ENCODE measurements at places on chromosomes 5 and 9.

DNA sequence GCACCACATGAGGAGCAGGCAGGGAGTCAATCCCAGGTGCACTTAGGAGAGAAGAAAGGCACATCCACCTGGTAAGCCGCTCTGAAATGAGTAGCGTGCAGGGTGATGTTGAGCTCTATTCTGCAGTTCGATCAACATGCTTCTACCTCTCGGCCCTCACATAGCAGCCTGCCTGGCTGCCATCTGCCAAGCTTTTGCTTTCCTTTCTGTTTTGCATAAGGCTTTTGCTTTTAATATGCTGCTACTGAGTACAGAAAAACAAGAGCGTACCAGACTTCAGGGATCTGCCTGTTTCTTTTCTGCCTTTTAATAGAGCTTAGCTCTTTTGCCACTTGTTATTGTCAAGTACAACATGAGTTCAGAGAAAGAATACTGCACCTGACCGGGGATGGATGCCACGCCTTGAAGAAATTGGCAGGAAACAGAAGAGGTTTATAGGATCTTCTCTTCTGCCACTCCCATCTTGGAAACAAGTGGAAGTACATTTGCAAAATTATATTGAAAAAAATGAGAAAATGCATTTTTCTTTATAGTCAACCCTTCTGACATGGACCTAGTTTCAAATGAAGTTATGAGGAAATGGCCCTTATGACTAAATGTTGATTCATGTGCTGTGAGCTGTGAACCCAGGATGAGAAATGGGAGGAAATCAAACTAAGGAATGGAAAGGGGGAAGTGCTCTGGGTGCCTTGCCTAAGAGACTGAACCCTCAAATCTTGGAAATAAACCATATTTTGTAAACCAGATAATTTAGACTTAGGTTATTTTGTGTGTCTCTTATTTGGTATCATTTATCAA lies 4.0 kb upstream of the FCHO2 start:
- no peak for DNase-seq

GRCh38 chr9:90946982-90947381 lies 145.4 kb downstream of the SYK start:
- peak; percentile 46 for DNase-seq

- no peak for DNase-seq
These were observed 7.8 kb downstream of the GZMA start for GRCh38 chr5:55110217-55110616.

DNA sequence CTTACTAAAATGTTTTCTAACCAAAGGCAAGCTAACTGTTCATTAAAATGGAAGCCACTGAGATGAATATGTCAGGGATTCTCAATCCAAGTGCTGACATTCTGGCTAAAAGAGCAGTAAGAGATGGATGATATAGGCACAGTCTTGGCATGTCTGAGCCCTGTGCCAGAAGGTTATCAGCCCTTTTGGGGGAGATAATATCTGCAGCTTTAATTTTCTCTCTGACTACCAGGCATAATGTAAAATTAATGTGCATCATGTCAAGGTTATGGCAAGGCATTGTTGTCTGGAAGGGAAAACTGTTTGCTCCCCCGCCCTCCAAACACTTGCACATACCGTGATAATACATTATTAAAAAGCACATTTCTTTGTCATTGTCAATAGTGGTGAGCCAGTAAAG lies 609.8 kb downstream of the ZNF608 start:
- no peak for DNase-seq

- no peak for DNase-seq
These were observed 90.3 kb downstream of the FBXO38 start for GRCh38 chr5:148474025-148474511.

- no peak for DNase-seq
These were observed 12.6 kb upstream of the SOWAHA start for GRCh38 chr5:132800545-132800944.

- DNase-seq, result no peak
These were observed 288.0 kb upstream of the IRX4 start for GRCh38 chr5:2170761-2171160.

DNA sequence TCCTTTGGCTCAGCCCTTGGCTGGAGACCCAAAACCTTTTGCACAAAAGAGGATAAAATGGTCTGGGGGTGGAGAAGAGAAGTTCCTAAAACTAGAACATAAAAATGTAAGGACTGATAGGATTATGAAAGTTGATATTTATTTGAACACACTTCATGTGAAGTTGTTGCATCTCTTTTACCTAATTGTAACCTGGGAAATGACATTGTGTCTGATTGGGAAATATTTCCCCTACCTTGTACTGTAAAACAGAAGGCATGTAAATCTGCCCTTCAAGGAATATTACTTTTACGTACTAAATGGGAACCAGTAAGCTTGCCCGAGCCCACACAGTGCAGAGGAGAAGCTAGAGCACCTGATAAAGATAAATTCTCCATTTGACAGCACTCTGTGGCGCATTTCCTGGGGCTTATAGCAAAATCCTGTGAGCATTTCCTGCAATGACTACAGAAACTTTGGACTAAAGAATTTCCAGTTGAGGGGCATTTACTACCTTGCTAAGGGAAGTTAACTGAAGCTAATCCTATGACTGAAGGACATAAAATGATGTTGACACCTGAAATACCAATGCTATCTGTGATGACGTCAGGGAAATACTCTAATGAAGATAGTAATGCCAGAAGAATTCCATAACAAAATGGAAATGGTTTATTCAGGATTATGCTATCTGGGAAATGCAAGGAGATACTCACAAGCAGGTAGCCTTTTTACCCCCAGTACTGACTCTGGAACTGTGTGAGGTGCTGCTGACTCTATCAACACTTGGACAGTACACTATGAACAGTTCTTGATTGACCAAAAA lies 78.3 kb upstream of the LIFR start:
- no peak for DNase-seq

DNA sequence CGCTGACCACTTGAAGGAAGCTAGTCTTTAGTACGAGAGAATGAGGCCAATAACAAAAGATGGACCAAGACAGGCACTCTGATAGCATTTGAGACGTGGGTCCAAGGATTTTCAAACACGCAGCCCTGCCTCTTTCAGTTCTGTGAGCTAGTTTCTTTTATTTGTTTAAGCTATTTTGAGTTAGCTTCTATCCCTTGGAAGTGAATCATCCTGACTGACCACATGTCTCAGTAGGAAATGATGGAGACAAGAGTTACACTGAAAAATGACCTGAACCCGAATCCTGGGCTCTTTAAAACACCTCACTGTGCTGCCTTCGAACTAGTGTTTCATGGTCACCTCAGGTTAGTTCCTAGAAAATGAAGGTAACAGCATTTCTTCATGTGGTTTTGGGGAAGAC lies 9.9 kb downstream of the TEK start:
- no peak for DNase-seq

- no peak for DNase-seq
These were observed 5.3 kb downstream of the ERAP2 start for GRCh38 chr5:96881511-96882115.

DNA sequence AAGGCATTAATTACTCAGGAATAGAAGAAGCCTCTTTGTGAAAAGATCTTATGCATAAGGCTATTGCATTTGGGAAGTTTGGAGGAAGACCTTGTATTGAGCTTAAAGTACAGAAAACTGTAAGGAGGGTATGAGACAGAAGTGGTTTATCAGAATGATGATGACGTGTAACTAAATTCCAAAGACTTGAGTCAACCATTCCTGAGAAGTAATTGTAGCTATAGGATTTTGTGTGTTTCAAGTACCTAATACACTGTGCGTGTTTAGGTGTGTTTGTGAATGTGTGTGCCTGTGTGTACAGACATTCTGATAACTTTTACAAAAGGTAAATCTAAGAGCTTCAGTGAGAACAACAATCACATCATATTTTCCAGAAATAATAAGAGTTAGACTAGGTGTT lies 46.5 kb upstream of the IRX2 start:
- no peak for DNase-seq

DNA sequence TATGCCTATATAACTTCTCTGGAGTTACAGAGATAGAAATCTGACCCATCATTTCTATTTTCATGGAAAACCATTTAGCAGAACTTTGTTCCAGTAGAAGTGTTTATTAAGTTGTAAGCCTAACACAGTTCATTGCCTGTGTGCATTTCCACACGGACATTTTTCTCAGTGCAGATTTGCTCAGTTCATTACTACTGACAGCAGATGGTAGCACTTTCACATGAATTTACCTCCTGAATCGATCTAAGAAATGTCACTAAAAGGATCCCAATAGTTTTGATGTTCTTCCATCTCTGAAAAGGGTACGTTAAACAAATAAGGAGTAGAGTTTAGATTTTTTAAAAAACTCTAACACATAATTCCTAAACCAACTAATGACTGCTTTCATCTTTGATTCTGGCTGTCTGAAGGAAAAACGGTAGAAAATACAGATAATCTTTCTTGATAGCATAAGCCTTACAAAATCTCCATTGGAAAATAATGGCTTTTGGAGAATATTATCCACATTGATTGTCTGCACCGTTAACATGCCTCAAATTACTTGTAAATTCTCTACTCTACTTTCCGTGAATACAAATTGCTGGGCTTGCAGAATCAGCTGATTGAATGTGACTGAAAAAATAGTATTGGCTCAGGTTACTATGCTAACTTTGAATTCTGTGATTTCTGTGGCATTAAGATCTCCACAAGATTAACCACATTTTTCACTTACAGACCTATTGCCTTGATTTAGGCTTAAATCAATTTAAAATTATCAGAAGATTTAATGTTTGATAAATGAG lies 33.1 kb downstream of the RPS23 start:
- DNase-seq, result no peak

DNA sequence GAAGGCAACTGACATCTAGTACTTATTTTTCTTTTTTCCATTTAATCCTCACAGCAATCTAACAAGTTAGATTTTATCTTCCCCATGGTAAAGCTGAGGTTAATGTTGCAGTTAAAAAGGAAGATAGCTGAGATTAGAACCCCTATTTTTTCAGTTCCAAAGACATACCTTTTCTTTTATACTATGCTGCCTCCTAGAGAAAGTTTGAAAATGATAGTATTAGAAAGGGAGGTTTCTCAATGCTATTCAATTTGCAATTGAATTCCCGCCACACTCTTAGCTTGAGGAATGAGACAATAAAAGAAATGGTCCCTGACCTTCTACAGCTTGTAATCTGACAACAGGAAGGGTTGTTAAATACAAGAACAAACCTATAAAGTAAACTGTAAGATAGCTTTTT lies 195.9 kb upstream of the TRIM32 start:
- no peak for DNase-seq

- no peak for DNase-seq
These were observed 45.1 kb upstream of the TRIO start for GRCh38 chr5:14097998-14098471.

- DNase-seq, result no peak
These were observed 431.1 kb downstream of the DTWD2 start for GRCh38 chr5:118557251-118557661.

DNA sequence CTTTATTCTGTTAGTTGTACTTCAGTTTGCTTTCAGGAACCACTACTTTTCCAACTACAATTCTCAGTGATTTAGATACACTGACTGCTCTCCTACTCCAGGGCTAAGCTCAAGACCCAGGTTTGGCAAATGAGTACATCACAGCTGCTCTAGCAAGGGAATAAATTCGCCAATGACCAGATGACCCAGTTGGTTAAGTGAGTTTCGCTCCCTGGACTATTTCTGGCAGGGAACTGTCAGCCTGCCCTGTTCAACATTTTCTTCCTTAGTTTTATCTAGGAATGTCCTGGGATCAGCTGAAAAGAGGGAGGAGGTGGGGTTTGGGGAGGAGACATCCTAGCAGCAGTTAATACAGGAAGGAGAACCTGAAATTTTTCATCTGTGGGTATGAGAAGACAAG lies 6.4 kb upstream of the STARD4 start:
- DNase-seq, result no peak

- no peak for DNase-seq
These were observed 259.5 kb downstream of the NR3C1 start for GRCh38 chr5:143143973-143144372.

DNA sequence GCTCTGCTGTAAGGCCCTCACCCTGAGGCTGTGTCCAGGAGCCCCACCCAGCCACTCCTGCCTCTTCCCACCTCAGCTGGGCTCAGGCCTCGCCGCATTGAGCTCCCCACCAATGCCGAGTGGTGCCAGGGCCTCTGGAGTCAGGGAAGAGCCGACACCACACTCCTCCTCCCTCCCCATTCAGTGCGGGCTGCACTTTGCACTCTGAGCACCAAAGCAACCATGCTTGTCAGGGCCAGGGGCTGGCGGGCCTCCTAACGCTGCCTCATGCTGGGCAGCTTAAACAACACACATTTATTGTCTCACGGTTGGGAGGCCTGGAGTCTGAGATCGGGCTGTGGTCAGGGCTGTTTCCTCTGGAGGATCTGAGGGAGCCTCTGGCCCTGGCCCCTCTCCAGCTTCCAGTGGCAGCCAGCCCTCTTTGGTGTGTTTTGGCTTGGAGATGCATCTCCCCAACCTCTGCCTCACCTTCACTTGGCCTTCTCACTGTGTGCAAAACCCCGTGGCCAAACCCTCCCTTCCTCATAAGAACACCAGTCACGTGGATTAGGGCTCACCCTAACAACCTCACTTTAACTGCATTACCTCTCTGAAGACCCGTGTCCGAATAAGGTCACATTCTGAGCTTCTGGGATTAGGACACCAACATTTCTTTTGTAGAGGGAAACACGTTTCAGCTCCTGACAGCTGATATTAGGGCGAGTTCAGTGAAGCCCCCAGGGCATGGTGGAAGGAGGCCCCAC lies 157.8 kb downstream of the MED10 start:
- no peak for DNase-seq

GRCh38 chr5:132283423-132284043 lies 10.7 kb upstream of the SLC22A4 start:
- DNase-seq, result no peak

- DNase-seq, result no peak
These were observed 46.7 kb downstream of the TNFSF8 start for GRCh38 chr9:114883709-114884108.

DNA sequence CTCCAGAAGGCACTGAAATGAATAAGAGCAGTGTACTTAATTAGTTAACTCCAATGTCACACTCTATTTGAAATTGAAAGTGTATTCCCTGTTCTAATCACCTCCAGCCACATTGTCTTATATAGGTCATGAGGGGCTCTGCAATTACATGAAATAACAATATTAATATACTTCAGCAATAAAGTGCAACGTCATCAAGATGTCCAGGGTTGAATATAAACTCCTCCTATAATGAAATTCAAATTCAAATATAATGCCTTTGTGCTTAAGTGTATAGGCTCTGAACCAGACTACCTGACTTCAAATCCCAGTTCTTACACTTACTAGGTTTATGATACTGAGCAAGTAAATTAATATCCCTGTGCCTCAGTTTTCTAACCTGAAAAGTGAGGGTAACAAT lies 195.6 kb upstream of the SMC2 start:
- no peak for DNase-seq
